Lung (tissue), 17 donors: ENCODE measurements at places on chromosomes 5 and 9.

- no peak for DNase-seq
Measured at GRCh38 chr5:53820119-53820801, 259.8 kb downstream of the NDUFS4 start.

DNA sequence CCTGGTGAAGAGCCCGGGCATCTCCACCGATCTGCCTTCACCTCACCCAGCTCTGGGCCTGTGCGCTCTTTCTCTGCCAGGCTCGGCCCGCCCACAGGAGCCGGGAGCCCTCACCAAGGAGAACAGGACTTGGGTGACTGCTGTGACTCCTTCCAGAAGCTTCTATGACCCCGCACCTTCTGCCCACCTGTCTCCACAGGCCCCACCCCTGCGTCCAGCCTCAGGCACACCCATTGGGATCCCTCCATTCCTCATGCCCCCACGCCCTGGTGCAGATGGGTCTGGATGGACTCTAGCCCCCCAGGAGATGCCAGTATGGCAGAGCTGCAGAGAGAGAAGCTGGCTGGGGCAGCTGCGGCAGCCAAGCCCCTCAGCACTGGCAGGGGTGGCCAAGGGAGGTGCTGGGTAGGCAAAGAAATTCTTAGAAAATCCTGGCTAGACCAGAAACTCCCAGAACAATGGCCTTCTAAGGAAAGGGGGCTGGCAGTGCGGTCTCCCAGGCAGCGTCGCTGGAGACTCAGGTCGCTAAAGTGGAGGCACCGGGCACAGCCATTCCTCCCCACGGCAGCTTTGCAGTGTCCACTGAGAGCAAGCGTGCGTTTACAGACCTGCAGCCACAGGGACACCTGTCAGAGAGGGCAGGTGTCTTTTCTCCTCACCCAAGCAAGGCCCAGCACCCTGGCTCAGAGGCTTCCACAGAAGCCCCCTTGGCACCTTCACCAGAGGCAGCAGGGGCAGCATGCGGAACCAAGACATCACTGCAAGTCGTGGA is 17.3 kb downstream of the LPCAT1 start:
- DNase-seq, result no peak

- no peak for DNase-seq
Measured at GRCh38 chr9:21687351-21687750, 115.1 kb upstream of the MTAP start.

GRCh38 chr5:56900395-56900794 is 9.0 kb upstream of the SETD9 start:
- DNase-seq, result no peak

DNA sequence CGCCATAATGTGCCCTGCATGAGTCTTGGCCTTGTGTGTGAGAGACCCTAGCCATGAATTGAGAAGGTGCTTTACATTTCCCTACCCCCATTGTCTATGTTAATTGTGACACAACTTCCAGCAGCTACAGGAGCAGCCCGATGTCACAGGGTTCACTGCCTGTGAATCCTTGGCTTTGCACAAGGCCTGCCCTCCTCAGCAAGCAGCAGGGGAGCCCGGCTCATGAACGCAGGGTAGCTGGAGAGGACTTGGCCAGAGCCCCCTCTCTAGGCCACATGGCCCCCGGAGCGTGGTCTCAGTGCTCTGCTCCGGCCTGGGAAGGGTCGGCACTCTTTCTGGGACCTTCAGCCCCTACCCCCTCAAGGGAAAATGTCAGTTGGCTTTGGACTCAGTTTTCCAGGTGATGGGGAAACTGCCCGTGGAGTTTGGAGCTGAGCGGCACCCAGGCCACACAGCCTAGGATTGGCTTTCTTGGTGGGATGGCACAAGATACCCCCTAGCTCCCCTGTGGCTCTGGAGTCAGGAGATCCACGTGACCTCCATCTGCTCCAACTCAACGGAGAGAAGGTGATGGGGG is 160.8 kb downstream of the DAB2IP start:
- no peak for DNase-seq
